ENCODE measurements at places on chromosomes 3 and 15. TPM values are rescaled to one million over a fixed set of nuclear protein-coding genes. Genes with fewer than 3 reads are reported as not detected.

CEMIP gene
- total RNA-seq, result 0.14 TPM

DUOXA2 gene
- not detected for total RNA-seq

SRP14 gene
- total RNA-seq, result 203 TPM

GOLGA6B gene
- not detected for total RNA-seq

DNASE1L3 gene
- not detected for total RNA-seq

ANKUB1 gene
- not detected for total RNA-seq

HSPBAP1 gene
- 15.2 TPM for total RNA-seq

GOLGA6D gene
- not detected for total RNA-seq

CD96 gene
- not detected for total RNA-seq

LTF gene
- total RNA-seq, result not detected

OPA1 gene
- 73.4 TPM for total RNA-seq

CCR9 gene
- total RNA-seq, result not detected

MST1R gene
- 66.4 TPM for total RNA-seq

RGMA gene
- 0.51 TPM for total RNA-seq

PARP9 gene
- total RNA-seq, result 6.3 TPM

SLC12A8 gene
- 8.5 TPM for total RNA-seq

PP2D1 gene
- not detected for total RNA-seq

All from MCF 10A (cell line).